ENCODE measurements at places on chromosomes 11 and 22. TPM values are rescaled to one million over a fixed set of nuclear protein-coding genes. Genes with fewer than 3 reads are reported as not detected.

Gene CRYBB2
- total RNA-seq, result not detected

Gene OR2AT4
- total RNA-seq, result not detected

Gene GNG3
- total RNA-seq, result not detected

Gene FGF3
- total RNA-seq, result not detected

Gene NCF4
- 2.7 TPM for total RNA-seq

Gene SLC37A2
- total RNA-seq, result 1.7 TPM

Measured in psoas muscle (tissue), 8 donors.